ENCODE measurements at places on chromosomes 7 and 10.

- DNase-seq: no peak
Observed at GRCh38 chr10:125262920-125263319, 102.6 kb upstream of the CTBP2 start.

GRCh38 chr7:106775552-106775936 is 89.5 kb upstream of the PIK3CG start:
- no peak for DNase-seq

DNA sequence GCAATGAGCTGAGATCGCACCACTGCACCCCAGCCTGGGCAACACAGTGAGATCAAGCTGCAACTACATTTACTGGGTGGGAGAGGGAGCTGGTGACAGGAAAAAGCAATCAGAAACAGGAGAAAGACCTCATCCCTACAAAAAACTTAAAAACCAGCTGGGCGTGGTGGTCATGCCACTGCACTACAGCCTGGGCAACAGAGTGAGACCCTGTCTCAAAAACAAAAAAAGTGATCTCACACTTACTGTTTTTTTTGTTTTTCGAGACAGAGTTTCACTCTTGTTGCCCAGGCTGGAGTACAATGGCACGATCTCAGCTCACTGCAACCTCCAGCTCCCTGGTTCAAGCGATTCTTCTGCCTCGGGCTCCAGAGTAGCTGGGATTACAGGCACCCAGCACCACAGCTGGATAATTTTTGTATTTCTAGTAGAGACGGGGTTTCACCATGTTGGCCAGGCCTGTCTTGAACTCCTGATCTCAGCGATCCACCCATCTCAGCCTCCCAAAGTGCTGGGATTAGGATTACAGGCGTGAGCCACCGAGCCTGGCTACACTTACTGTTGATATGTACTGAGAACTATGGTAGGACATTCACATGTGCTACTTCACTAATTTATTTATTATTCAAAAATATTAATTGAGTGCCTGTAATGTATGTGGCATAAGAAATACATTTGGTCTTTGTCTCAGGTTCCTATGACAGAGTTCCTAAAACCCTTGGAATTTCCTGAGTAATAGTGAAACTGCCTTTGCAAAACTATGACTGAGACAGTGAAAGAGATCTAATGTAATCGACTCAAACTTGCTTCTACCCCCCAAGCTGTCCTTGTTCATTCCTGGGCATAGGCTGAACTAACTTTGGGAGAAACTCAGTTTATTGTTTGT is 27.7 kb upstream of the NRBF2 start:
- no peak for DNase-seq

- no peak for DNase-seq
Observed at GRCh38 chr10:20147684-20148083, 331.5 kb downstream of the PLXDC2 start.

GRCh38 chr7:153327683-153328082 is 568.1 kb downstream of the ACTR3B start:
- DNase-seq: no peak

- no peak for DNase-seq
Observed at GRCh38 chr7:36765605-36766004, 41.3 kb upstream of the AOAH start.

- DNase-seq: peak; percentile 77
Observed at GRCh38 chr7:135678612-135679575, 16.6 kb downstream of the STMP1 start.

- DNase-seq: no peak
Observed at GRCh38 chr7:92696584-92696983, 106.4 kb upstream of the FAM133B start.

GRCh38 chr10:117496616-117497028 is 45.9 kb upstream of the EMX2 start:
- peak; percentile 88 for DNase-seq

DNA sequence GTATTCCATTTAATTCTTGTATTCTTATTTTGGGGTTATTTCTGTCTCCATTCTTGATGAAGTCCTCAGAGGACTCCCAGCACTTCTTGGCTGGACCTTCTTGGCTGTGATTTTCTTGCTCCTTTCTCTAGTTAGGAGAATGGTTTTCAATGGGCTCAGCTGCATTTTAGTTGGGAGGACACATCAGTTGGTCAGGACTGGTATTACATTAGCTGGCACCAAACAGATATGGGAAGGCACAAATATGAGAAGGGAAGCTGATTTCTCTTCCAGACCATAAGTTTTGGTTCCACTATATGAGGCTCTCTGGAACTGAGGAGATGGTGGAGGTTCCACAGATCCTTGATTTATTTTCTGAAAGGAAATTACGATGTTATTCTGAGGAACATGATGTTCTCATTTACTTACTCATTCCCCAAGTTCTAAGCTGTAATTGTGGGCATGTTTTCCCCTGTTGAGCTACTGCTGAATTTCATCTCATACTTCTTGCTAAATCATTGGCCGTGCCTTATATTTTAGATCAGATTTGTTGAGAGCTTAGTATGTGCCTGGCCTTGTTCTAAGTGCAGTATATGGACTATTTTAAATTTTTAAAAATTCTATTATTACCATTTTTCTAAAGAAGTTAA is 261.0 kb downstream of the THSD7A start:
- no peak for DNase-seq

- DNase-seq: no peak
Observed at GRCh38 chr7:22090107-22090506, 144.4 kb upstream of the CDCA7L start.

DNA sequence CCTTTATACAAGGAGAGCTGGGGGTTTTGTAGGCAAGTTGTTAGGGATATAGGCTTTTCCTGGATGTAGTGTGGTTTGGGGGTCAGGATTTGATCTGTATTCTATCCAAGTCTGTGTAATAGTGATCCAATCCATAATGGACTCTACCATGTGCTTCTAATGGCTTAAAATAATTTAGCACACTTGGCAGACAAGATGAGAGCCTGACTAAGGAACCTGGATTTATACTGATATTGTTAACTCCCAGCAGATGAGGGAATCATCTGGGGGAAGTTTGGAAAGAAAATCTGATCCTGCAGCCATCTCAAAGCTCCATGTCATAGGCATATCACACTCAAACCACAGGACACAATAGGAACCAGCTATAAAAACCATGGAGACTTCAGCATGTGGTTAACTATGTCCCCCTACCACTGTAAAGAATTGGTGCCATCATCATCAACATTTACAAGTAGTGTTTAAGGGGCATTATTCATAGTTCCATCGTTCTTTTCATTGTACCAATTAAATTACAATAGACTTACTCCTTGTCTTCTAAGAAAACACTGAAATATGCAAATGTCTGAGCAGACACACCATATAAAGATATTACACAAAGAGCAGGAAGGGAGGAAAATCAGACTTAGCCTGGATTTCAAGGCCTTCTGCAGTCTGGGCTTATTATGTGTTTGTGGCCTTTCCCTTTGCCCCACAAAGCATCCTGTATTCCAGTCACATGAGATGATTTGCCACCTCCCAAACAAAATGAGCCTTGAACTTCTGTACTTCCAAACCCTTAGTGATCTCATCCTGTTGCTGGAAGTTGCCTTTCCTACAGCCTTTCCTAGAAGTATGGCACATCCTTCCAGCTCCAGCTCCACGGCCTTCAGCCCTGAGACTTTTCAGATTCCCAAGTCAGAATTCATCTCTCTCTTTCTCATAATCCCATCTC is 22.5 kb upstream of the HPS1 start:
- DNase-seq: no peak

All from femur (tissue), 1 donor.